Hippocampal formation (tissue), 2 donors: ENCODE measurements at places on chromosomes 4 and X.

DNA sequence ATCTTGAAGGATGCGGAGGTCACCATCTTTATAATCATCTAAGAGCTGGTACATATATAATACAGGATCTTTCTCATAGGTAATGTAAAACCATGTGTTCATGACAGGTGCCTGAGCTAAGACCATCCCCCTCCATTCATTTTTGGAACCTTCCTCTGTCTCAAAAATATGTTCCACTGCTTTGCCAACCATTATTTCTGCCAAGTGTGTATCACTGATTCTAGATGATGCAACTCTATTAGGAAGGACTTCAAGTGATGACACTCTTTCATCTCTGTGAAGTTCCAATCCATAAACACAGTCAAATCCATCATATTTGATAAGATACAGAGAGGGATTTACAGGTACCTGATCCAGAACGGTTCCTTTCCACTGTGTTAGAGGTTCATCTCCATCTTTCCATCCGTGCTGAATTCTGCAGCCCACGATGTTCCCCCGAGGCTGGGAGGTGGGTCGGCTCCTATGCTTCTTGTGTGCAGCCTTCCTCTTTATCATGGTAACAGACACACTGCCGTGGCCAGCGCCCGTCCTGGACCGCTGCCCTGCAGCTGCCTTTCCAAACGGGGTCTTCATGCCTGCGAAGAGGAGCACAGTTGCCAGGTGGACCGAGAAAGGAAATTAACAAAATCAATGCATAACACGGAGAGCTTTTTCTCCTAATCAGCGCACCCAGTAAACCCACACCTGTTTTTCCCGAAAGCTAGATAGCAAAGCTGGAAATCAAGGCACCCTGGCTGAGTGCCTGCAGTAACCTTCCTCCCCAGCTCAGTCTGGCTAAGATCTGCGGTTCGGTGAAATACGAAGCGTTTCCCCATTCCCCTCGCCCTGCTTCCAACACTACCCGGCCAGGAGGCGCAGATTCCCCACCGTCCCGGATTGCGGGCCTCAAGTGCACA, 718 bp downstream of the SPIN3 start:
- no peak for DNase-seq

- DNase-seq = no peak
Measured at GRCh38 chr4:92270908-92271307, 32.9 kb upstream of the GRID2 start.

- DNase-seq = no peak
Measured at GRCh38 chrX:63713526-63713925, 71.5 kb downstream of the ARHGEF9 start.

DNA sequence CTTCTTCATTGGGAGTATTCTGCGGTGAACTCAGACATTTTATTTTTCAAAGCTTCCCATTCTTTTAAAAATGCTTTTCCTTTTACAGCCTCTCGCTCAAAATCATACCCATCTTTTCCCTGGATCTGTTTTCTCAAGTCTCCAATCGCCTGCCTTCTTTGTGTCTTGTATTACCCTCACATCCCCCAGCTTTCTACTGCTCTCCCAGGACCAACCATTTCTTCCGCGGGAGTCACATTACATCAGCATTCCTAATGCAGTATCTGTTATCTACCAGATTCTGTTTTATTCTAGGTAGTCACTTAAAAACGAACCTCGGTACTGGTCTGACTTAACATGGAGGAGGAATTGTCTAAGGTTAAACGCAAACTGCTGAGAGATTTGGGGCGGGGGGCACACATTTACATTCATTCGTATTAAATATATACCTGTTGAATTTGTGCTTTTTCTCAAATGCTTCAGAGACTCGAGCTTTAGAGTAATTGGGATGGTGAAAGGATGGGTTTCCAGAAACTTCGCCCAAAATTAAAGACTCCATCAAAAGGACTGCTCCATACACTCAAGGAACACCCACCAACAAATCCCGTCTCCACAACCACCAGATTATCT, 493 bp upstream of the UCHL1 start:
- no peak for DNase-seq

GRCh38 chr4:109902559-109903251, 10.0 kb upstream of the EGF start:
- no peak for DNase-seq
